Stimulated activated CD8-positive, alpha-beta memory T cell treated with anti-CD3 and anti-CD28 coated beads, Interleukin-4, amount 100 ng/mL, for 24 hours (primary cell): ENCODE measurements at places on chromosomes 2 and 18.

DNA sequence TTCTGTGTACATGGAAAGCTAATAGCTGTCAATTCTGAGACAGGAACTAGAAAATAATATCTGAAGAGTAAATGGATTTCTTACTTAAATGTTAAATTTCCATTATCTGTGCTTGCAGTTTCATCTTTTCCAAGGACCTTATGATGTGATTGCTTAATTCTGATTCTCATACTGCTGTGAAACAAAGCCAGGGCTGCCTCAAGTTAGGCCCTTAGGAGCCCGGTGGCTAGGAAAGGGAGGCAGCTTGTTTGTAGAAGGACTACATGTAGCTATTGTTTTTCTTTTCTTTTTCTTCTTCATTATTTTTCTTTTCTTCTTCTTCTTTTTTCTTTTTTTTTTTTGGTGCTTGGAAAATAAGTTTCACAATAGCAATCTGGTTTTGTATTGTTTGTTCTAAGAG, 50.5 kb downstream of the XRCC5 start:
- DNase-seq = no peak

GRCh38 chr2:215699700-215700538, 264.1 kb upstream of the FN1 start:
- no peak for DNase-seq

DNA sequence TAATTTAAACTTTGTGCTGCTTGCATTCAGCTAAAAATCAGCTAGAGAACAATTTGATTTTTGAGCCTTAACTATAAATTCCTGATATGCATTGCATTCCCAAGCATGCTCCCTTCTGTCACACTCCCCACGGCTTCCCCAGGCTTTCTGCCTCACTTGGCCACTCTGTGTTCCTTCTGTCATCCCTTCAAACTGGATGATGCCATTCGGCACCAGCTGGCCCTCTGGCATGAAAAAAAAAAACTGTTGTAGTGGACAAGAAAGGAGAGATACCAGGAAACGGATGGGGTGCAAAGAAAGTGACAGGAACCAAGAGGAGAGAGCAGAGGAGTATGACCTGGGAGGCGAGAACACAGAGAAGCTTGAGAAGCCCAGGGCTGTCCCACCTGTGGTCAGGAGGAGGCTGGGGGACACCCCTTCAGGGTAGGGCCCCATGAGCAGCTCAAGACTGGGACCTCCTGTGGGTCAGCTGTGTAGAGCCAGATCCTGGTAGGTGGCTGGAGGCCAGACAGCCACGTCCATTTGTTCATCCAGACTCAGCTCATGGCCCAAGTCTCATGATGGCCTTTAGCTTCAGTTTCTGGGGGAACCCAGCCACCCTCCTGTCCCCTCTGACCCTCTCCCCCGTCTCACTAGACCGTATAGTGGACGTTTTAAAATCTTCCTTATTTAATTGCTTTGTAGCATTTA, 211.8 kb downstream of the GBX2 start:
- no peak for DNase-seq

DNA sequence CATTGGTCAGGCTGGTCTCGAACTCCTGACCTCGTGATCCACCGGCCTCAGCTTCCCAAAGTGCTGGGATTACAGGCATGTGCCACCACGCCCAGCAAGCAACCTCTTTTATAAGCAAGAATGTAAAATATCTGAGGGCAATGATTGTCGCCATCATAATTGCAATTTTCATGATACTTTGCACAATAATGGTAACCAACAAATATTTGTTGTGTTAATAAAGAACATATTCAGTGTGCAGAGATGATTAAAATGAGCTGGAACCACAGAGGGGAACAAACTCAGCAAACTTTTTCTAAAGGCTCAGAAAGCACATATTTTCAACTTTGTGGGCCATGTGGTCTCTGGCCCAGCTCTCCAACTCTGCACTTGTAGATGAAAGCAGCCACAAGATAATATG, 115.2 kb upstream of the SIX2 start:
- no peak for DNase-seq

GRCh38 chr2:1723397-1724042, 20.8 kb downstream of the PXDN start:
- DNase-seq = no peak

DNA sequence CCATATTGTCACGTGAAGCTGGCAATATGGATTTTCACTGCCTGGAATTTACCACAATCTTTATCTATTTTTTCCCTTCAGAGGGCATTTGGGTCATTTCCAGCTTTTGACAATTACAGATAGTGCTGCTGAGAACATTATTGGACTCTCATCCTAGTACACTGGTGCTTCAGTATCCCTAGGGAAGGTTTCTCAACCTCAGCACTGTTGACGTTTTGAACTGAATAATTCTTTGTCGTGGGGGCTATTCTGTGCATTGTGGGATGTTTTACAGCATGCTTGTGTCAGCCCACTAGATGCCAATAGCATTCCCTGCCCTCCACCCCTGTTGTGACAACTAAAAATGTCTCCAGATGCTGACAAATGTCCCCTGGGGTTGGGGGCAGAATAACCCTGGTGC, 185.7 kb downstream of the TPGS2 start:
- no peak for DNase-seq

- DNase-seq = no peak
Measured at GRCh38 chr2:237509905-237510304, 22.9 kb downstream of the MLPH start.

DNA sequence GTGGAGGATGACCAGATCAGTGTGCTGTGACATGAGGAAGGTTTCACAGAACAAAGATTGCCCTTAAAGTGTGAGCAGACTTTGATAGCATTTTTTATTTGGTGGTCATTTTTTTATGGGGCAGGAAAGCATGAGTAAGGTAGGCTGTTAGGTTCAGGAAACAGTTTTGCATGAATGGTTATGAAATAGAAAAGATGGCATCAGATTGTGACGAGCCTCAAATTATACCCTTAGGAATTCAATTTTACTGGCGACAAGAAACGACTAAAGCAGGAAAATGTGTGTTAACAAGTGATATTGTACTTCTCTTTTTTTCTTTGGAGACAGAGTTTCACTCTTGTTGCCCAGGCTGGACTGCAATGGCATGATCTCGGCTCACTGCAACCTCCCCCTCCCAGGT, 44.7 kb downstream of the PIK3C3 start:
- no peak for DNase-seq

GRCh38 chr2:29587402-29588190, 333.8 kb downstream of the ALK start:
- DNase-seq = no peak

DNA sequence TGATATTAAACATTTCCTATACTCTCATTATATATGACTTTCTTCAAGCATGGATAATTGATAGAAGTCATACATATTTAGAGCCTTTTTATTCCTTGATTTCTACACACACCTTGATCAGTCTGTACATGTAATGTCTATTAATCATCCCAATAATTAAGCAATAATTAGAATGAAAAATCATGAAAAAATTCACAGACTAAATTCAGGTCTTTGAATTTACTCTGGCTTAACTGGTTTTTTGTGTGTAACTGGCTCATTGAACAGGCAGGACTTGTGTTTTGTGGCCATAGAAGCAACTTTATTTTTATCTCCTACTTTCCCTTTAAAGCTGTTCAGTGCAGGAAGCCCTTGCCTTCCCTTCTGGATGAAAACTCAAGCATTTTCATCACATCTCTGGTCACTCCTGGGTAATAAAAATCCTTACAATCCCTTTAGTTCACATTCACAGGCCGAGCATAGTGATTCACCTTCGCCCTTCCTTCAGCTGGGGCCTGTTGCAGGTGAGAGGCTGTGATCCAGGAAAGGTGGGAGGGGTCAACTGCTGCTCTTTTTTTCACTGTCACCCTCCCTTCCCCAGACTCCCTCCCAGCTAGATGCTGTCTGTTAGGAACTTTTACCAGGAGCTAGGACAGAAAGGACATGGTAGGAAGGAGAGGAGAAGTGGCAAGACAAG, 58.0 kb upstream of the ITSN2 start:
- no peak for DNase-seq

- DNase-seq = peak; percentile 68
Measured at GRCh38 chr18:63317982-63318888, 1.3 kb downstream of the BCL2 start.

- no peak for DNase-seq
Measured at GRCh38 chr2:80028584-80028983, 276.0 kb downstream of the LRRTM1 start.

DNA sequence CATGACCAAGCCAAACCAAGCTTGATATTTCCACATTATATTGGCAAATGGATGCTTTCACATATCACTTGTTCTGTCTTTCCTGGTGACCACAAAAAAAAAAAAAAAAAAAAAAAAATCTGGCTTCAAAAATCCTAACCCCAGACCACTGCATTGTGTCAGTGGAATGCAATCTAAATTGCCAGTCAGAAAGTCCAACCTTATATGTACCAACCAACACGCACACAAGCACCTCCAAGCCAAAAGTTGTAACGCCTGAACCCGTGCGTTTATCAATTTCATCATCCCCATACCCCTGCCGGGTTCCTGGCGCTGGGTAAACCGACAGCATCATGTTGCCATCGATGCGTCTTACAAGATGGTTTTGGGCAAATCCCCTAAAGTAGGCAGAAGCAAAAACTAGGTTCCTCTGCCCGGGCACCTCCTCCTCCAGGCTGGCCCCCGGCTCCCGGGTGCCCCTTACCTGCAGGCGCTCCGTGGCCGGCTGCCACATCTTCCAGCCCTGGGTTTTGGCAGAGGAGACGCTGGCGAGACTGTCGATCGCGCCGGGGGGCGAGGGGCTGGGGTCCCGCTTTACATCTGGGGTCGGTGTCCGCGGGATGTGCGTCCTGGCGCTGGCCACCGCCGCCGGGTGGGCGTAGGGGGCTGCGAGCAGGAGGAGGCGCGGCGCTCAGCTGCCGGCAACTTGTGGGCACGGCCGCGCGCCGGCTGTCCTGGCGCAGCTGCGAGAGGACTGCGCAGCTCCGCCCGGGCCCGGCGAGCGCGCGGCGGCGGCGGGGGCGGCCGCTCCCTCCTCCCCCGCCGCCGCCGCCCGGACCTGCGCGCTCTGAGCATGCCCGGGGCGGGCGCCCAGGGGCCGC, at the start of gene PID1:
Gene PID1, minus strand, starts transcription at position 737 of the 860 bp plus-strand sequence. Its CDS starts 244 bp downstream, at position 493.
- no peak for DNase-seq

DNA sequence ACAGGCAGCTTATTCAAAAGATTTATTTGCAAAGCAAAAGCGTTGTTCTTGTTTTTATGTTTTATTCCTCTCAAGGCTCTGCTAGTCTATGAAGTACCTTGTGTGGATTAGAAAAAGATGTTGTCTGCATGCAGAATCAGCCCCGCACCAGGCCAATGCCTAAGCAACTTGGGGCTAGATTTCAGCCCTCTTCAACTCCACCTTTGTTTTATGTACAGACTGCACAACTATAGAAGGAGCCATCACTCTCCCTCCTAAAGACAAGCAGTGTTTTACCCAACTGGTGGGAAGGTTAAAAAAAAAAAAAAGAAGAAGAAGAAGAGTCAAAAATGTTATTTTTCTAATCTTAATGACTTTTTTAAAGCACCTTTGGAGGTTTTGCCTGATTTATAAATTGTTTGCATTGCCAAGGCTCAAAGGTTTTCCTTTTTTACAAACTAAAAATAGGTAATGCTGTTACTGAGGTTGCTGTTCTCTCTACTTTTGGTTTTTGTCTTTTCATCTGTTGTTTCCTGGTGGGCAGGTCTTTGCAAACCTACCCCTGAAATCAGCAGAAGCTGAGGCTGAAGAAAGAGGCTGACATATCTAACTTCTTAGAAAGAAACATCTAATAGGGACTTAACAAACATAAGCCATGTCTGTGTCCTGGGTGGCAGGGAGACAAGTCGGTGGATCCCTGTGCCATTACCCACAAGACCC, 164.0 kb downstream of the SLC39A10 start:
- DNase-seq = no peak

- peak; percentile 28 for DNase-seq
Measured at GRCh38 chr2:219001577-219002394, 8.6 kb upstream of the CRYBA2 start.

- DNase-seq = no peak
Measured at GRCh38 chr2:31078579-31079105, 59.6 kb downstream of the GALNT14 start.

DNA sequence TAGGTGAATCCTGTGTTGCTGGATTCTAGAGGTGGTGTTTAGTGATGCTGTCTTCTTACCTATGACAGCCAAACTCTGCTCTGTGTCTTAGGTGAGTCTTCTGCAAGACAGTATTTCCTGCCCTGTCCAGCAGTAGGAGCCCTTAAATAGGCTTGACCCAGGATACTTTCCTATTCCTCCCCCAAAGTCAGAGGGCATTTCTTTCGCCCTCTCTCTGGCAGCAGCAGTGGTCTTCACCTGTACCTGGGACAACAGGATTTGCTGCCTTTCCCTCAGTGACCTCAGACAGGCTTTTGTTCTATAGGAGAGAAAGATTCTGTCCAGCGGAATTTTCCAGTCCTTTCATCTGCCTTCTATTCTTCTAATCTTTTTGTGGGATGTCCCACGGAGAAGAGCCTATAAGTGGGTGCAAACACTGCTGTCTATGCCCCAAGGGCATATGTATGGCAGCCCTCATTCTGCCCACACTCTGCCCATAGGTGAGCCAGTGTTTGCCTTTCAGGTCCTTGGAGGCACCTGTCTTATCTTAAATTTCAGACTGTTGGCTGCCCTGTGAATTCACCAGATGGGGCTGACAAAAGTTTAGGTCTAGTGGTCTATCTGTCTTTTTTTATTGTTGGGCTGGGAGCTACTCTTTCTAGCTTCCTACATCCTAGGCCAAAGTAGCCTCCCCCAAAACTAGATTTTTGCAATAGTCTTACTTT, 177.3 kb upstream of the SPOPL start:
- no peak for DNase-seq

DNA sequence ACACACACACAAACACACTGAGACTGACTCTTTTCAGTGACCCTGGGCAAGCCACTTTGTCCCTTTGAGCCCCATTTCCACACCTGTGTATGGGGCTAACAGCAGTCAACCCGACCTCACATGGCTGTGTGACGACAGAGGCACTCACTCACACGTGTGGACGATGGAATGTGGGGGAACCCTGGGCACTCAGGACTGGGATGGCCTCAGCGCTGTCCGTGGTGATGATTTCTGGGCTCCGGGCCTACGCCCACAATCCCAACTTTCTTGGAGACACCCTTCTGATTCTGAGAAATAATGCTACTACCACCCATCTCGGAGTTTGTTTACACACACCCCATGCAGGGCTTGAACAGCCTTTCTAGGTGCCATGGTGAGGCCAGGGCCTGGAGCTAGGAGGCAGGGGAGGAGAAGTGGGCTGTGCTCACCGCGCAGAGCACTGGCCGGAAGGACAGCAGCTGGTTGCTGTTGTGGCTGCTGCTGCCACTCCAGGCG, 1.5 kb downstream of the CRYBA2 start:
- DNase-seq = no peak

- no peak for DNase-seq
Measured at GRCh38 chr18:23250893-23251656, 115.8 kb downstream of the CABLES1 start.

- DNase-seq = no peak
Measured at GRCh38 chr2:222798528-222798927, 62.3 kb upstream of the ACSL3 start.
